NB4 (cell line): ENCODE measurements at places on chromosomes 7 and 10.
A peak's percentile ranks its signal among the peaks of the same experiment; 100 is the strongest.

DNA sequence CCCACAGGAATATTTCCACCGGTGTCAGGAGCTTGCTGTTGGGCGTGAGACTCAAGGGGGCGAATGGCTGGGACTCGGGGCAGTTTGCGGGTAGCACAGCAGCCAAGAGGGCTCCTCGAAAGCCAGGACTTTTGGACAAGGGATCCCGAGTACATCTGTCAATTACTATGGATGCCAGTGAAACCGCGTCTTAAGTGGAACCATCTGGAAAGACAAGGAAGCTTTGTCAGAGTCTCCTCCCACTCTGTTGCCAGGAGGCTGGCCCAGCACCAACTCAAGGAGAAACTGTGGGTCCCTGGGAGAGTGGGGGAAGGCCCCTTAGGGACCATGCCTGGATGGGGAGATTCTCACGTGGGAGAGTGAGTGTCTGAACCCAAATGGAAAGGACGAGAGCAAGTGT lies 57.1 kb downstream of the C10orf143 start:
- no peak for DNase-seq

- no peak for DNase-seq
Measured at GRCh38 chr7:46682836-46683624, 762.0 kb upstream of the IGFBP3 start.

- DNase-seq, result no peak
Measured at GRCh38 chr7:105653441-105654005, 72.2 kb upstream of the EFCAB10 start.

GRCh38 chr7:41010967-41011366 lies 691.9 kb downstream of the INHBA start:
- DNase-seq, result no peak

GRCh38 chr10:132369636-132370185 lies 27.3 kb upstream of the PWWP2B start:
- DNase-seq, result no peak

- DNase-seq, result no peak
Measured at GRCh38 chr10:130227883-130228282, 91.7 kb downstream of the GLRX3 start.

DNA sequence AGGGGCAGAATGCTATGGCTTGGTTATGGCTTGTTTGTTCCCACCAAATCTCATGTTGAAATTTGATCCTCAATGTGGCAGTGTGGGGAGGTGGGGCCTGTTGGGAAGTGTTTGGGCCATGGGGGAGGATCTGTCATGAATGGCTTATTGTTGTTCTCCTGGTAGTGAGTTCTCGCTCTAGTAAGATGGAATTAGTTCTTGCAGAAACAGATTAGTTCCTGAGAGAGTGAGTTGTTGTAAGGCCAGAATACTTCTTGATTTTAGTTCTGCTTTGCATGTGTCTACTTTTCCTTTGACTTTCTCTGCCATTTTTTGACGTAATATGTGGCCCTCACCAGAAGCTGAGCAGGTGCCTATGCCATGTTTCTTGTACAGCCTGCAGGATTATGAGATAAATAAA lies 188.2 kb downstream of the KIF20B start:
- no peak for DNase-seq

- peak; percentile 38 for DNase-seq
Measured at GRCh38 chr10:93126483-93127052, 52.9 kb downstream of the CYP26A1 start.

GRCh38 chr7:18860221-18860620 lies 257.2 kb downstream of the TWIST1 start:
- DNase-seq, result no peak

DNA sequence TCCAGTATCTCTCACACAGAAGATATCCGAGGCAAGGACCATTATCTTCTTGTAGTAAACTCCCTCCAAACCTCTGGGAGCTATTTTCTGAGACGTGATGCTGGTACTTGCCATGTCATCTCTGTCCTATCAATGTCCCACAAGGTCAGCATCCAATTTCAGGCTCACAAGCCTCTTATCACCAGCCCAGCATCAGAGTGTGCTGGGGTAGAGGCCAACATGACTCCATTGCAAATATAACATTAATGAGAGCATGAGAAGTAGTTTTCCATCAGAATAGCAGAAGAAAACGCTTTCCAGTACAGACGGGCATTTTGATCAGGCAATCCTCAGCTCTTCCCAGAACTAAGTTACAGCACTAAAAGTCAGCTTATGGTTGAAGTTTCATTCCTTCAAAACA lies 5.6 kb downstream of the MORN4 start:
- no peak for DNase-seq

DNA sequence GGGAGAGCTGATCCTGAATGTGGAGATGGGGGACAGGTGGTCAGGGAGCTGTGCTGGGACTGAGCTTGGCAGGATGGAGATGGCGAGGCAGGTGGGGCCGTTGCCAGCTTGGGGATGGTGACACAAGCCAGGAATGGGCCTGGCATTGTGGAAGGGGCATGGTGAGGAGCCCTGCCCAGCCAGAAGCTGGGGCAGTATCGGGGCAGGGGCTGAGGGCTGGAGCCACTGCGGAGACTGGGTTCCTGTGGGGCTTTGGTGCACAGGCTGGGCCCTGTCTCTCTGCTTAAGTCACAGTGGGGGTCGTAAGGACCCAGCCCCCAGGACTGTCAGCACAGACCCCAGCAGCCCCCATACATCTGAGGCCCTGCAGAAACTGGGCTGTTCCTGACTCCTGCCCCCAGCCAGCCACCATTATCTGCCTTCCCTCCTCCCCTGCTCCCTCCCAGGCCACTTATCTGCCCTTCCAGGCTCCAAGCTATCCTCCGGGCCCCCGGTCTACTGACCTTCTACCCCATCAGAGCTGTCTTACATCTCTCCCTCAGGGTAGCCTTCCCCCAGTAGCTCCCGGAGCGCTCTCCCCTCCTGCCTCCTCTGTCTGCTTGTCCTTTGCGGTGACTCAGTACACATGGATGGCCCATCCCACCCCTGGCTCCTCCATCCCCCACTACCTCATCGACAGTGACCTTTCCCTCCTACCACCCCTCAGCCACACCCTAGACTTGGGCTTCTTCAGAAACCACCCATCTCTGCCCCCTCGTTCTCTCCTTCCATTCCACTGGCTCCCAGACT lies 44.2 kb downstream of the PPIF start:
- DNase-seq, result no peak

GRCh38 chr7:22720791-22721786 lies 5.9 kb upstream of the IL6 start:
- DNase-seq, result no peak

- no peak for DNase-seq
Measured at GRCh38 chr7:13848681-13849131, 140.8 kb downstream of the ETV1 start.

DNA sequence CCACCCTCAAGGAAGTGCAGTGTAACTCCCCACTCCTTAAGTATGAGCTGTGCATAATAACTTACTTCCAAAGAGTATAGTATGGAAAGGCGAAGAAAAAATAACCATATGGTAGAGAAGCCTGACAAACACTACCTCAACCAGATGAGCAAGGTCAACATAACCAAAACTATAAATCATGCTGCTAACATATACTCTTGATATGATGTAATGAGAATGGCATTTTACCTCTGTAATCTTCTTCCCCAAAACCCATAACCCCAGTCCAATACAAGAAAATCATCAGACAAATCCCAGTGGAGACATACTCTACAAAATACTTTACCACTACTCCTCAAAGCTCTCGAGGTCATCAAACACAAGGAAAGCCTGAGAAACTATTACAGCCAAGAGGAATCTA lies 15.8 kb downstream of the OSBPL3 start:
- no peak for DNase-seq

DNA sequence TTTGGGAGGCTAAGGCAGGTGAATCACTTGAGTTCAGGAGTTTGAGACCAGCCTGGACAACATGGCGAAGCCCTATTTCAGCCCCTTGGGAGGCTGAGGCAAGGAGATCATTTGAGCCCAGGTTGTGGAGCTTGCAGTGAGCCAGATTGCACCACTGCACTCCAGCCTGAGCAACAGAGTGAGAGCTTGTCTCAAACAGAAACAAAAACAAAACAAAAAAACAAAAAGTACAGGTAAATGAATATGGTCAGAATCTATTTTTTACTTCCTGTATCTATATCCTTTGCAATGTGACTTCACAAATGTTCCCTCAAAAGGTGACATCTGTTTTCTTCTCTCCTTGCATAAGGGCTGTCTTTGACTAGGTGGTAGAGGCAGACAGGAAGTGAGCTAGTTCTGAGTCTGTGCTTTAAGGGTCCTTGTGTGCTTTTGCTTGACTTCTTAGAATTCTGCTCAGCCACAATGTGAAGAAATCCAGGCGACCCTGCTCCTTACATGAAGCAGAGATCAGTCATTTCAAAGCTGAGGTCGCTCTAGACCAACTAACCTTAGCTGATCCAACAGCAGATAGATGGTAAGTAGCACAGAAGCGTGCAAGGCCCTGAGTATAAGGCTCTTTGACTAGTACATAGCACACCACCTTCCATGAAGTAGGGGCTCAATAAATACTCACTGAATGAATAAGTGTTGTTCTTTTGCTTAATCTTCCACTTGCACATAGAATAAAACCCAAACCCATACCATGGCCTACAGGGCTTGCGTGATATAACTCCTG lies 423.2 kb upstream of the PCDH15 start:
- DNase-seq, result no peak

- no peak for DNase-seq
Measured at GRCh38 chr10:84525120-84525806, 196.9 kb downstream of the CCSER2 start.

- no peak for DNase-seq
Measured at GRCh38 chr10:5775685-5776084, 37.5 kb downstream of the GDI2 start.

GRCh38 chr7:33232632-33233145 lies 103.3 kb downstream of the BBS9 start:
- DNase-seq, result no peak

- no peak for DNase-seq
Measured at GRCh38 chr7:33742999-33743587, 162.2 kb upstream of the BMPER start.

DNA sequence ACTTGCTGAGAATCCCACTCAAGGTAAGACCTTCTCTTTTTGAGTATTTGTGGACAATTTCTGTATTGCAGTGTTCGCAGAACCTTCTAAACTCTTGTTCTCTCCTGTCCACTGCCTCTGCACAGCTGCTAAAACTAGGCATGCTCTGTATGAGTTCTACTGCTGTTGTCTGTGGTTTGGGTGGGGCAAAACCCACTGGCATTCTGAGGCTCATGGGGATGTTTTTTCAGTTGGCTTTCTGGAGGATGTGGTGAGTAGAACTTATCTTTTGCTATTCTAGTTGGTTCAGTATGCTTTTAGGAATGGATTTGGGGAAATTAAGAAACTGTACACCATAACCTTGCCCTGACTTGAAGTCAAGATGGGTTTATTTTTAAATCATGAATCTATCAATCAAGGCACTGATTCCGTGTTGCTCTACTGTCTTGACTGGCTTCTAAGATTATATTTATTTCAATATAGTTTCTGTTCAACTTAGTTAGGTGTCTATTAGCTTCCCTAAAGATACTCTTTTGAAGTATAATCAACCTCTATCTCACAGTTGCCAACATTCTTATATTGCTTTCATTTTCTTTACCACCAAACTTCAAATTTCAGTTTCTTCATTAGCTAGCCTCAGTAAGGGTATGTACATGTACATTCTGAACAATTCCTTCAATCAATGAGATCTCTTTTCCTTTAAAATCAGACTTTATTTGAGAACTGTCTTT lies 25.0 kb upstream of the C1GALT1 start:
- DNase-seq, result peak; percentile 91

- DNase-seq, result no peak
Measured at GRCh38 chr7:131722371-131722770, 165.9 kb upstream of the PODXL start.

- DNase-seq, result no peak
Measured at GRCh38 chr10:119233821-119234220, 26.4 kb downstream of the GRK5 start.

DNA sequence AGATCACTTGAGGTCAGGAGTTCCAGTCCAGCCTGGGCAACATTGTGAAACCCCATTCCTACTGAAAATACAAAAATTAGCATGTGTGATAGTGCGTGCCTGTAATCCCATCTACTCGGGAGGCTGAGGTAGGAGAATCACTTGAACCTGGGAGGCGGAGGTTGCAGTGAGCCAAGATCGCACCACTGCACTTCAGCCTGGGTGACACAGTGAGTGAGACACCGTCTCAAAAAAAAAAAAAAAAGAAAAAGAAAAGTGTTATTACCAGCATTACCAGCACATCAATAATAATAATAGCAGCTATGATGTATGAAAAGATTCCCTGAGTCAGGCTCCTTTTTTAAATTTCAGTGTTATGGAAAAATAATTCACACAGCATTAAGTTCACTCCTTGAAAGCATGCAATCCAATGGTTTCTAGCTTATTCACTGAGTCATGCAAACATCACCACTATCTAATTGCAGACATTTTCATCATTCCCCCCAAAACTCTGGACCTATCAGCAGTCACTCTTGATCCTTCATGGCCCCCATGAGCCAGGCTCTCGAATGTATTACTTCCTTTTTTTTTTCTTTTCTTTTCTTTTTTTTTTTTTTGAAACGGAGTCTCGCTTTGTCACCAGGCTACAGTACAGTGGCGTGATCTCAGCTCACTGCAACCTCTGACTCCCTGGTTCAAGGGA lies 228.4 kb downstream of the FANK1 start:
- DNase-seq, result no peak

DNA sequence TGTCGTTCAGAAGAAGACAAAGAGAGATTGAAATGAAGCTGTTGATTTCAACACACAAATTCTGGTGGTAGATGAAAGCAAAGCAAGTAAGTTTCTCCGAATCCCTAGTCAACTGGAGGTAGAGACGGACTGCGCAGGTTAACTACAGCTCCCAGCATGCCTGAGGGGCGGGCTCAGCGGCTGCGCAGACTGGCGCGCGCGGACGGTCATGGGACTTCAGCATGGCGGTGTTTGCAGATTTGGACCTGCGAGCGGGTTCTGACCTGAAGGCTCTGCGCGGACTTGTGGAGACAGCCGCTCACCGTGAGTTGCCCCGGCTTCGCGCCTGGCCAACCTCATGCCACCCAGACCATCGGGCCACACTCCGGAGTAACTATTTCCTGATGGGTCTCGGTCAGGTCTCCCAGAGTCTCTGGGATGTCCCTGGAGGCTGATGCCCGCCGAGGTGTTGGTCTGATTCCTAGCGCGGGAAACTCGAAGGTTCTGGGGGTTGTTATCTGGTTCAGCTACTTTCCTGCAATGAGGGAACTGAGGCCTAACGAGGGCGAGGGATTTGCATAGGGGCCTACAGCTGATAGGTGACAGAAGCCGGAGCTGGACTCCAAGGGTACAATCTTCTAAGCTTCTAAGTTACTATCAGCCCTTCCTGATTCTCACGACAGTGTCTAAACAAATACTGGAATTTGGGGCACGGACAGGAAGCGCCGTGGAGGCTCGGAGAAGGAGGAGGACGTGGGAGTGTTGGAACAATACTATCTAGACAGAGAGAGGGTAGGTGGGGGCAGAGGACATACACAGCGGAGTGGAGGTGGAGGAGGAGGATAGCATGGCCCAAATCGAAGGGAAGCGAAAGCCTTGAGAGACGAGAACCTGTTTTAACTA lies at the start of gene RPP30:
TSS of gene RPP30 (plus strand) at position 209 of the 882 bp plus-strand sequence. CDS start at position 222, 13 bp downstream.
- DNase-seq, result peak; percentile 87
